NCI-H1105 treated with DMSO at 0.1 percent for 48 hours (cell line): ENCODE measurements at places on chromosomes 13 and 19.

GRCh38 chr13:23707674-23708073 is 137.5 kb downstream of the TNFRSF19 start:
- no peak for DNase-seq

DNA sequence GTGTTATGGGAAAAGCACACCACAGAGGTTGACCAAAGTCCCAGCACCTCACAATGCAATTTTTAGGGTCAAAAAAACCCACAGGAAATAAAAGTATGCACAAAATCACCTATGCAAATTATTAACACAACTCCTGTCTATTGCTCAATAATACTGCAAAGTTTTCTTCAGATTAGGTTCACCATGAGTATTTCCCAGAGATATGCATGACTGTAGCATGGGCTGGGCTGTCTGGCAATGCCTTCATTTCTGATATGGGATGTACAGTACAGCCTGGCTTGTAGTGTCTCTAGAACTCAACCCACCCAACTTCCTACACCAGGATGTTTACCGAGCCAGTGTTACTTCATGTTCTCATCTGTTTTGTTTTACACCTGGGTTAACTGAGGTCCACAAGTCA is 698.7 kb upstream of the ARGLU1 start:
- no peak for DNase-seq

GRCh38 chr13:90068658-90069057 is 1278.8 kb upstream of the MIR17HG start:
- no peak for DNase-seq

GRCh38 chr19:3977242-3978143 is 6.6 kb upstream of the DAPK3 start:
- DNase-seq = no peak

GRCh38 chr19:45934551-45935230 is 20.1 kb upstream of the NANOS2 start:
- no peak for DNase-seq

- DNase-seq = no peak
Observed at GRCh38 chr13:44668688-44669087, 92.6 kb upstream of the TSC22D1 start.

DNA sequence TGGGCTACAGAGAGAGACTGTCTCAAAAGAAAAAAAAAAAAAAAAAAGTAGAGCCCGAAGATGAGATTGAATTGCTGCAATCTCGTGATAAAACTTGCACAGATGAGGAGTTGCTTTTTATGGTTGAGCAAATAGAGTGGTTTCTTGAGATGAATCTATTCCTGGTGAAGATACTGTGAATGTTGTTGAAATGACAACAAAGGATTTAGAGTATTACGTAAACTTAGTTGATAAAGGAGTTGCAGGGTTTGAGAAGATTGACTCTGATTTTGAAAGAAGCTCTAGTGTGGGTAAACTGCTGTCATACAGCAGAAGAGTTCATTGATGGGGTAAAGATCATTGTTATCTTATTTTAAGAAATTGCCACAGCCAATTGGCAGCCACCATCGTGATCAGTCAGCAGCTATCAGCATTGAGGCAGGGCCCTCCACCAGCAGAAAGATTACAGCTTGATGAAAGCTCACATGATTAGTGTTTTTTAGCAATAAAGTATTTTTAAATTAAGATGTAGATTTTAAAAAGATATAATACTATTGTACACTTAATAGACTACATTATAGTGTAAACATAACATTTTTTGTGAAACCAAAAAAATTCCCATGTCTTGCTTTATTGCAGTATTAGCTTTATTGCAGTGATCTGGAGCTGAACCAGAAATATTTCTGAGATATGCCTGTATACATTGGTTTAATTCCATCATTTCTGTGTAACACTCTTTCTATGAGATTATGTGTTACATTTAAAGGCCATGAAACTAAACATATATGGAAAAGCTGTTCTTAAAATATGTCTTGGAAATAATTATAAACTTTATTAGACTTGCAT is 43.1 kb downstream of the ZMYM2 start:
- DNase-seq = no peak

- DNase-seq = no peak
Observed at GRCh38 chr13:40072663-40073120, 417.2 kb downstream of the COG6 start.

GRCh38 chr13:110471156-110471832 is 90.2 kb downstream of the RAB20 start:
- DNase-seq = no peak

GRCh38 chr13:65808061-65808460 is 1422.1 kb downstream of the PCDH9 start:
- no peak for DNase-seq

GRCh38 chr13:42533336-42533591 is 40.7 kb upstream of the TNFSF11 start:
- DNase-seq = no peak

DNA sequence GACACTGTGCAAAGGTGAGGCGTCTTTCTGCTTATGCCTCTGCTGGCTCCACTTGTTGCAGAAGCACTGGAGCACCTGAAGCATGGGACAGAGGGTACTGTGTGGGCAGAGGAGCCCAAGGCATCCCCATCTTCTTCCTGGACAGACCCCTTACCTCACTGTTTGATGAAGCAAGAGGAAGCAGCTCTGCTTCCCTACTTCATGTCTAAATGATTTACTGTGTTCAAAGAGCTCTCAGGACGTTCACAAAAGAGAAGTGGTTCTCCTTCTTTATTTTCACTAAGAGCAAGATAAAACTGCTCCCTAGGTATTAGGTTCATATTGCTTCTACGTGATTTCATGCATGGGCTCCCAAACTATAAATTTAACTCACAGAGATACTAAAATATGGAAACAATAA is 1635.4 kb upstream of the SLC10A2 start:
- DNase-seq = no peak

- no peak for DNase-seq
Observed at GRCh38 chr19:10398819-10399218, 4.5 kb downstream of the CDC37 start.

- no peak for DNase-seq
Observed at GRCh38 chr13:91491980-91492379, 93.6 kb downstream of the GPC5 start.

- DNase-seq = peak; percentile 19
Observed at GRCh38 chr19:4524808-4525562, 6.7 kb upstream of the PLIN4 start.

DNA sequence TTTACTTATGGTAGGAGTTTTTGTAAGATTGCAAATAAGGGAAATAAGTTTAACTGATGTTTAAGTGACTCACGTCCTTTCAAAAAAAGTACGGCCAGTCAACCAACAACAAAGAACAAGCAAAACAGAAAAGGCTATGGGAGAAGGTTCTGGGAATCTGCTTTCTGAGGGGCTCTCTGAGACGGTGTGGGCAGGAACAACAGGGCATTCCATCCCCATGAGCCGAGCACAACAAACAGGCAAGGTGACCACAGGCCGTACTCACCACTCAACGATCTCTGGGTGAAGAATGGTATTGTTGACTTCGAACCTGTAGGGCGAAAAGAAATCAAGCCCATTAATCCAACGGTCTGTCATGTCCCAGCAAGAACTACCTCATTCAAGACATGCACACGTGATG is 43.8 kb downstream of the PEPD start:
- DNase-seq = no peak

DNA sequence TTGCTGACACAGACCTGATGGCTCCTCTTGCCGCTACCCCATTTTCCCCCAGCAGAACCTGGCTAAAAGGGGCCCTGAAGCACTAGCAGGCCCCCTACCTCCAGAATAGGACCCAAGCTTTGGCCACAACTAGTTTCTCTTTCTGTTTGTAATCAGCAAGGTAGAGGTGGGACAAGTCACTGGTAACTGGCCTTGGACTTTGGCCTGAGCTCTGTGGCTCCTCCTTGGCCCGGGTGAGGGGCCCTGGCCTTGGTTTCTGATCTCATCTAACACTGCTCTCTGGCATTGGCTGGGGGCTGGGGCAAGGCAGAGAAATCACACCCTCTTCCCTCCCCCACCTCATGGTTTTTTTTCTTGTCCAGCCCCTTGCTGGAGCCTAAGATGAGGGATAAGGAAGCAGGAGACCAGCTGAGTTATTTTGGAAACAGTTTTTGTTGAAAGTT is 2.1 kb downstream of the CALM3 start:
- no peak for DNase-seq

DNA sequence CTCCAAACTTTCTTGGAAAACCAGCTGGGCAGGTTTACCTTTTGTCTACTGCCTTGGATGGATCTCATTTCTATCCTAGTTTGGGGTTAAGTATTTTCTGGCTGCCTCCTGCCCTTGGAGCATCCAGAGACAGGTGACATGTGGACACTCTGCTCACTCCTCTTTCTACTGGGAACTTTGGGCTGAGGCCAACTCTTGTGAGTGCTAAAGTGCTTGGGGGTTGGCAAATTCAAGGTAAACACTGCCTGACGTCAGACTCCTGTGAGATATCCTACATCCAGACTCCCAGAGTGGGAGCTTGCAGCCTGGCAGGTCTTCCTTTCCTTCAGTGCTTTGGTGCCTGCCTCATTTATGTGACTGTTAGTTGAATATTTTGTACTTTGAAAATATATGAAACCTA is 388.1 kb downstream of the KCNRG start:
- DNase-seq = peak; percentile 83

GRCh38 chr13:91142572-91142971 is 204.9 kb upstream of the MIR17HG start:
- no peak for DNase-seq

DNA sequence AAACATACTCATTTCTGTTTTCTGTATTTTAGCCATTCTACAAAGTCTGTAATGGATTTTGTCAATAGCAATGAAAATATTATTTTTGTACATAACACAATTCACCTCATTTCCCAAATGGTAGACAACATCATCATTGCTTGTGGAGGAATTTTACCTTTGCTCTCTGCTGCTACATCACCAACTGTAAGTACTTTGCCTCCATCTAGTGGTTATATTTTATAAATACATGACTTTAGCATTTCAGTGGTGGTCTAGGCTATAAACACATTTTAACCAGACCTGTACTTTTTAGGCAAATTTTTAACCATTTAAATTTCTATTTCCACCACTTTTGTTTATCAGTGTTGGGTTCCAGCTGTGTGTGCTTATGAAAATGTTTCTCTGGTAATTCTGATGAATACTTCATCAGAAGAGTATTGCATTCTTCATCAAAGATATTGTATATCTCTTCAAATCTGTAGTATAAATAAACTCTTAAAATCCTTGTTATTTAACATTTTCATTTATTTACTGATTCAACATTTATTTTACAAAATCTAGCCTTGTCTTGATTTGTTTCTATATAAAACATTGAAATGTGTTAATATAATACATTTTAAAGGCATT is 222.4 kb downstream of the NBEA start:
- peak; percentile 61 for DNase-seq

- DNase-seq = no peak
Observed at GRCh38 chr19:8811315-8812172, 20.6 kb downstream of the ZNF558 start.

DNA sequence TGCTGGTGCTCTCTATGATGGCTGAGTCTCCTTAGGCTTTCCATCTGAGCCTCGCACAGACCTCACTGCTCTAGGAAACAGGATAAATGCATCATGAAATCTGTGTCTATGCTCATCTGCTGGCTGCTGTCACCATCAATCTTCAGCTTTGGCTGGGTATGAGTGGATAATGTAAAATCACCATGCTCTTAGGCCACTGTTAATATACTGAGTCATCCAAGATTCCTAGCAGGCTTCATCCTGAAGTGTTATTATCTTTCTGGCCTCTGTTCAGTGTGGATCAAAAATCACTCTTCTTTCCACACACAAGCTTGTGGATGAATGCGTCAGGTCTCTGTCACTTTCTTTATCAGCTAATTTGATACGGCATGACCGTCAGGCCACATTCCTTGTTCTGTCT is 317.4 kb downstream of the NALCN start:
- DNase-seq = no peak

DNA sequence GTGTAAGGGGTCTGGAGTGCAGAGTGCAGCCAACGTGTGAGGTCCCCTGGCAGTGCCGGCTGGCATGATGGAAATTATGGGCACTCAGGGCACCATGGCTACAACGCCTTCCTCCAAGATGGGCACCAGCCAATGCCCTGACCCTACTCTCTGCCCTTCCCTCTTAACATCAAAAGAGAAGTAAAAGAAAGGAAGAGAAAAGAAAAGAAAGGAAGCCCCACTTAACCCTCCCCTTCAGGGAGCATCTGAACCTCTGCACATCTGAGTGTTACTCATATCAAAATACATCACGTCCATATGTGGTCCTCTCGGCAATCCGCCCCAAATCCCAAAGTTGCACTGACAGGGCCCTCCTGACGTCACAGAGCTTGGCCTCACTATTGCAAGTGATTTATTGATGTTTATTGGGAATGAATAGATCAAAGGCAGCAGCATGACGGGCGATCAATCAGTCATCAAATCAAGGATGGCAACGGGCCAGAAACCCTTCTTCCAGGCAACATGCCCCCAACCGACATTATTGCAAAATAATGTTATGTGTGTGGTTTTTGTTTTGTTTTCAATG is 1.3 kb downstream of the TSHZ3 start:
- DNase-seq = no peak

GRCh38 chr19:30093966-30094755 is 152.1 kb downstream of the URI1 start:
- DNase-seq = no peak

GRCh38 chr19:934865-935479 is 9.1 kb downstream of the ARID3A start:
- no peak for DNase-seq

DNA sequence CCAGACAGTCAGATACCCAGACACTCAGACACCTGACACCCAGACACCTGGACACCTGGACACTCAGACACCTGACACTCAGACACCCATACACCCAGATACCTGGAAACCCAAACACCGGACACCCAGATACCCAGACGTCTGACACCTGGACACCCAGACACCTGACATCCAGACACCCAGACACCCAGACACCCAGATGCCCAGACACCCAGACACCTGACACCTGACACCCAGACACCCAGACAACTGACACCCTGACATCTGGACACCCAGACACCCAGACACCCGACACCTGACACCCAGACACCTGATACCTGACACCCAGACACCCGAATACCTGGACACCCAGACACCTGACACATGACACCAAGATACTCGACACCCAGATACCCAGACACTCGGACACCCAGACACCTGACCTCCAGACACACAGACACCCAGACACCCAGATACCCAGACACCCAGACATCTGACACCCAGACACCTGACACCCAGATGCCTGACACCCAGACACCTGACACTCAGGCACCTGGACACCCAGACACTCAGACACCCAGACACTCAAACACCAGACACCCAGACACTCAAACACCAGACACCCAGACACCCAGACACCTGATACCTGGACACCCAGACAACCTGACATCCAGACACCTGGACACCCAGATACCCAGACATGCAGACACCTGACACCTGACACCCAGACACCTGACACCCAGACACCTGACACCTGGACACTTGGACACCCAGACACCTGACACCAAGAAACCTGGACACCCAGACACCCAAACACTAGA is 19.1 kb downstream of the C19orf12 start:
- no peak for DNase-seq

- no peak for DNase-seq
Observed at GRCh38 chr19:418761-419671, 10.1 kb upstream of the C2CD4C start.
